ENCODE measurements at places on chromosomes 4 and X. TPM values are rescaled to one million over a fixed set of nuclear protein-coding genes. Genes with fewer than 3 reads are reported as not detected.

IL13RA1 gene
- 53.7 TPM for polyA plus RNA-seq

ABRAXAS1 gene
- 49.6 TPM for polyA plus RNA-seq

FIP1L1 gene
- 67.4 TPM for polyA plus RNA-seq

MAGEA9B gene
- not detected for polyA plus RNA-seq

C4orf46 gene
- 16.6 TPM for polyA plus RNA-seq

NDUFC1 gene
- 55.7 TPM for polyA plus RNA-seq

ADAM29 gene
- 0.16 TPM for polyA plus RNA-seq

GPRASP1 gene
- 23.9 TPM for polyA plus RNA-seq

CT45A6 gene
- not detected for polyA plus RNA-seq

XAGE1A gene
- not detected for polyA plus RNA-seq

MFAP3L gene
- 2.6 TPM for polyA plus RNA-seq

FAAH2 gene
- polyA plus RNA-seq: 8.8 TPM

IL21 gene
- not detected for polyA plus RNA-seq

NPFFR2 gene
- 0.09 TPM for polyA plus RNA-seq

ATP1B4 gene
- polyA plus RNA-seq: not detected

All from right lung (tissue), 10 donors.